ENCODE measurements at places on chromosomes 11 and 22.
A peak's percentile ranks its signal among the peaks of the same experiment; 100 is the strongest.

DNA sequence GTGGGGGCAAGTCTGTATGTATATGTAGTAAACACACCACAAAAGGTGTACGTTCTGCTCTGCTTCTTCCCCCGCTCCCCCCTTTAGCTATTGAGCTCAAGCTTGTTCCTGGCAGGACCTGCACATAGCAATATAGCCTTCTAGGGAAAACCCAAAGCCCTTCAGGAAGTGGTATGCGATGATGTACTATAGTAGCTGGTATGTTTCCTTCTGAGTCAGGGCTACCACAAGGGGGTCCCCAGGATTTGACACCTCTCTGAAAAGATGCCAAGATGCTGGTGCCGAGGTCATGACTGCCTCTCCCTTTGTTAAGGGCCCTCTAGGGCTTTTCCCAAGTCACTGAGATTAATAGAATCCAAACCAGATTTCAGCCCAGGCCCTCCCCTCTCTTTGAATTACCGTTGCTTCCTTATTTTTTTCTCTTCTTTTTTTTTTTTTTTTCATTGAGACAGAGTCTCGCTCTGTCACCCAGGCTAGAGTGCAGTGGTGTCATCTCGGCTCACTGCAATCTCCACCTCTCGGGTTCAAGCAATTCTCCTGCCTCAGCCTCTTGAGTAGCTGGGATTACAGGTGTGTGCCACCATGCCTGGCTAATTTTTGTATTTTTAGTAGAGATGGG, 268.4 kb downstream of the ETS1 start:
- no peak for DNase-seq

- no peak for DNase-seq
Observed at GRCh38 chr22:45226503-45227186, 14.0 kb downstream of the KIAA0930 start.

GRCh38 chr11:69593851-69594250, 47.1 kb upstream of the CCND1 start:
- DNase-seq = no peak

- DNase-seq = peak; percentile 17
Observed at GRCh38 chr11:129894278-129895125, 876 bp downstream of the NFRKB start.

- DNase-seq = no peak
Observed at GRCh38 chr22:39292031-39292462, 27.4 kb downstream of the RPL3 start.

- DNase-seq = no peak
Observed at GRCh38 chr11:108639146-108639545, 25.7 kb upstream of the DDX10 start.

DNA sequence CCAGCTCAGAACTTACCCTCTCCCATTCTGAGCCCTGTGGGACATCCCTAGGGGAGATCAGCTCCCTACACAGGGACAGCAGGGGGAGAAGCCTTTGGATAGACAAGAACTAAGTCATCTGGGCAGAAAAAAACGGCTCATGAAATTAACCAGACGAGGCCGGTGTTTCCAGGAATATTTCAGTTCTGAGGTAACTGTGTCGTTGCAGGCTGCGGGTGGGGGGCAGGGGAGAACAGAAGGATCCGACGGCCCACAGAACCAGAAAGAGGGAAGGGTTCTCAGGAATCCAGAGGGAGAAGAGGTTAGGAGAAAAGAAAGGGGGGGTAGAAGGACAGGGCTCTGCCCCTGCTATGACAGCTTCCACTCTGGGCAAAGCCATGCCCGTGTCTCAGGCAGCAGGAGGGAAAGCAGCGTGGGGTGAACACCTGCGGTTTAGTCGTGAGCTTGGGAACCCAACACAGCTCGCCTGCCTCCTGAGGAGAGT, 3.6 kb downstream of the CLCF1 start:
- DNase-seq = no peak

- no peak for DNase-seq
Observed at GRCh38 chr22:19691007-19691720, 23.1 kb upstream of the SEPTIN5 start.

Data from foreskin keratinocyte (primary cell).